ENCODE measurements at places on chromosomes 5 and 9.

DNA sequence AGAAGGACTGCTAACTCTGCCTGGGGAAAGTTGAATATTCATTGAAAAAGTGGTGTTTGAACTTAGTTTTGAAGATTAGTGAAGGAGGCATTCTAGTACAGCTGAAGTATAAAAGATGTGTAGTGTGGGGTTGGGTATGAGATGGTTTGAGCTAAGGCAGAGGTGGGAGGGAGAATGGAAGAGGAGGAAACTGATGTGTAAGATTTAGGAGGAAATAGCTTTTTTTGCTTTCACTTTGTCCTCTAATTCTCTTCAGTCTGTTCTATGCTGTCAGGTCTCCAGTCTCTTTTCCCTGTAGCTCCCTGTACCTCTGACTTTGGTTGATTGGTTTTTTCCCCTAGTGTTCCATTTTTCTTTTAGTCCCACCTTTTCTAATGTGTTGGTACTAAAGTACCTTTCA is 9.0 kb downstream of the CREBRF start:
- no peak for DNase-seq

DNA sequence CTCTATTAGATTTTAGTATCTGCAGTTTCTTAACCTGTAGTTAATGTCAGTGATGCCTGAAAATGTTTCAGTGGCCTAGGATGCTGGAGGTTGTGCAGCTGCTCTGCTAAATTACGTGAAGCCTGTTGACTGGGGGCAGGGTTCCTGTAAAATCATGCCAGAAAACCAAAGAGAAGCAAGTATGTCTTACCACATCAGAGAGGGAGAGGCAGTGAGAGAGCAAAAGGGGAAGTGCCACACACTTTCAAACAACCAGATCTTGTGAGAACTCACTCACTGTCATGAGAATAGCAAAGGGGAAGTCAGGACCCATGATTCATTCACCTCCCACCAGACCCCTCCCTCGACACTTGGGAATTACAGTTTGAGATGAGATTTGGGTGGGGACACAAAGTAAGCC is 83.9 kb upstream of the CYLC2 start:
- no peak for DNase-seq

DNA sequence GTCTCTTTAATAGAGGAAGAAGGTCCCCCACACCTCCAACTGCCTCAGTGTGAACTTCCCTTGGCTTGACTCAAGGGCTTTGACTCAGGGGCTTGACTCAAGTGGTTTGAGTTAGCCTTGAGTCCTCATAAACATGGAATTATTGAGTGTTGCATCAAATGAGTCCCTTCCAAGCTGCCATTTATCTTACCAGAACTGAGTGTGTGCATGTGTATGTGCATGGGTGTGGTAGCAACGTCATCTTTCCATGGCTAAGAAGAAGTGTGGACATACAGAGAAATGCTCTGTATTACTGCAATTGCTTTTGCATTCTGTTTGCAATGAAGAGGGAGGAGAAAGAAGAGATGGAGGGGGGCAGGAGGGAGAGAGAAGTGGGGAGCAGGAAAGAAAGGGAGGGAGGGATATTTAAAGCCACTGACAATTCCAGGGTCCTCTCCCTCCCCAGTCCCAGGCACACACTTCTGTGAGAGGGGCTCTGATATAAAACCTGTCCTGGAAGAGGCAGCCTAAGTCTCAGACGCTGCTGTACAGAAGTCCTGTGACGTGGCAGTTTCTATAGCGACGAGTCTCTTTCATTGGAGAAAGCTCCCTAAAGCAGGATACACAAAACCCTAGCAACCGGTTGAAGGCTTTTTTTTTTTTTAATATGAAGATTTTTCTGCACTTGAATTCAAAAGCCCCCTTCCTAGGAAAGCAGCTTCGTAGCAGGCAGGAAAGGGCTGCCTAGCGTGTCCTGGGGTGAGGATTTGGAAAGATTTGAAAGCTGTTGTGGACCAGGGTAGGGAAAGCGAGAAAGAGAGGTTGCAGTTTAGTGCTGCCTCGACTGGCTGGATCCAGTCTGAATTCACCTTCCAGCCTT is 93.3 kb upstream of the MAP1B start:
- no peak for DNase-seq

DNA sequence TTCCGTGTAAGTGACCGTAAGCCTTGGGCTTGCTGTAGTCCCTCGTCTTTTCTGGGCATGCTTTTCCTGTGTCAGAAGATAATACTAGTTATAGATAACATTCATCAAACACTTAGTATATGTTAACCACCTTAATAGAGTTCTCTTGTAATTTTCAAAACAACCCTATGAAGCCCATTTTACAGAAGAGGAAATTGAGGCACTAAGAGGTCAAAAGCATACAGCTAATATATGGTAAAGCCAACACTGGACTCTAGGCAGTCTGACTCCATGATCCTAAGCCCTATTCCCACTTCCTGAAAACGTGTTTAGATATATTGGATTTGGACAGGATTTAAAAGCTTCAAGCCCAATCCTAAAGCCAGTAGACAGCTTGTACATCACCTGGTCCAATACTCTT is 153.8 kb downstream of the CEP120 start:
- no peak for DNase-seq

DNA sequence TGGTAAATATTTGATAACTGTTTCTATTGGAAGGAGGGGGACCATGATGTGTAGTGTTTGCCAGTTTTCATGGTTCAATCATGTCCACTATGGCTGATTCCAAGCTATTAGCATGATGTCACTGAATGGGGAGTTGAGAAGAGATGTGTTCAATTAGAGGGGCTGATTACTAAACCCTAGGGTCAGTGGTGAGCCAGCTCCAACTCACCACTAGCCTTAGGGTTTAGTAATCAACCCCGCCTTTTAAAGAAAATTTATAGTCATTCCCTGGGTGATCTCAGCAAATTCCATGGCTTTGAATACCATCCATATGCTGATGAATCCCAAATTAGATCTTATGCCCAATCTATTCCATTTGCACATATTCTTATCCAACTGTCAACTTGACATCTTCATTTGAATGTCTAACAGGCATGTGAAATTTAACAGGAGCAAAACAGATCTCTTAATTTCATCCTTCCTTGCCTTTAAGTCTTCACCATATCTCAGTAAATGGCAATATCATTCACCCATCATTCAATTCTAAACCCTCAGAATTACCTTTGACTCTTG is 98.8 kb downstream of the GCNT1 start:
- no peak for DNase-seq

GRCh38 chr5:128498844-128499455 is 39.1 kb downstream of the FBN2 start:
- no peak for DNase-seq

DNA sequence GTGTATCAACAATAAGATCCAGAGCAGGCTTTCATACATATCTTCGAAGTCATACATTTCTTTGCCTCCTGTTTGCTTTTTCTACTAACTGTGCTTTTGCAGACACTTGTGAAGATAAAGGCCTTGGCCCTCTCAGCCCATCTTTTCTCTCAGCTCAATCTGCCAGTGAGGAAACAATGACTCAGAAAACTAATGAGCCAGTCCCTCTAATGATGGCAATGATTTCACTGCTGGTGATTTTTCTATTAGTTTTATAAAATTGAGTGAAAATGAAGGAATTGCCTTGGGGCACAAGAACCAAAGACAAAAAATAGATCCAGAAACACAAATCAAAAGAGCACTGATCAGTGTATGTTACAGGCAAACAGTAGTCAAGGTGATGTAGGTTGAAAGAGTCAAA is 167.7 kb upstream of the PPP2R2B start:
- DNase-seq = no peak

Data from germinal center (tissue), 1 donor.